ENCODE measurements at places on chromosomes 2 and 18.
A peak's percentile ranks its signal among the peaks of the same experiment; 100 is the strongest.

DNA sequence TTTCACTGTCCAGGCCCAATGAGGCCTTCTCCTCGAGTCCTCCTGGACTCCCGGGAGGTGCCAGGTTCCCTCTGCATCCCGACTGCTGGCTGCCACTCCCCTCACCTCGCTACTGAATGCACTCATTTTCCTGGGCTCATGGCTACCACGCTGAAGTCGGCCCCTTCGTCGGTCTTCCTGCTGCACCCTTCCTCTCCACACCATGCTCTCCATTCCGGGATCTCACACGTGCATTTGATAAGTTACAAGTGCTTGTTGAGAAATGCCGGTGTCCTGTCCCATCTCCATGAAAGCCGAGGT, 334.7 kb upstream of the MYT1L start:
- DNase-seq, result no peak

DNA sequence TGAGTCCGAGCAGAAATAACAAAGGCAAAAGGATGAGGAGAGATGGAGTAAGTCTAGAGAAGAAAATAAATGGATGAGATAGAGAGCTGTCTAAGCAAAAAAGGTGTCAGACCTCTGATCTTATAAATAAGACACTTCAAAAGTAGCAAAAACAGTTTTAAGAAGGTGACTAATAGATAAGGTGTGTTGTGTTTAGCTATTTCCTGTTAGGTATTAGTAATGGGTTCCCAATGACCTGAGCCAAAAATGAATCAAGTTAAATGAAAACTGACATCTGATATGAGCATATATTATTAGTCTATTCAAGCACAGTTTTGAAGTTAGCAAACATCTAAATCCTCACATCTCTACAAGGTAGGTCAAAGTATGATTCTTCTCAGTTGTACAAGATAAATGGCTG, 10.6 kb downstream of the SUPT7L start:
- no peak for DNase-seq

GRCh38 chr18:48623468-48624235, 84.8 kb downstream of the CTIF start:
- no peak for DNase-seq

DNA sequence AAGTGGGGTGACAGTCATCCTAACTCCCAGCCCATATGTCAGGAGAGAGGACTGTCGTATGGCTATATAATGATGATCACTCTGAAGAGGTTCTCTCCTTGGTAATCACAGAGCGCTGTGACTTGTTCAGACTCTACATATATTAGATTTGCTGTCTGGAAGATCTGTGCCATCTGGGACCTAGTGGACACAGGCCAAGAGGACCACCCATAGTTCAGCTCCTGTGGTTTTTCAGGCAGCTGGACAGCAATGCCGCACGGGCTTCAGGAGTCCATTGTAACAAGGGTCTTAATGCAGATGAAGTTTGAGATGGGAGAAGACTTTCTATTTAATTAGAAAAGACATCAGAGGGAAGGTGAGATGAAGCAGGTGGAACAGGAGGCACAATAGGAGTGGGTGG, 40.1 kb upstream of the EPHA4 start:
- no peak for DNase-seq

DNA sequence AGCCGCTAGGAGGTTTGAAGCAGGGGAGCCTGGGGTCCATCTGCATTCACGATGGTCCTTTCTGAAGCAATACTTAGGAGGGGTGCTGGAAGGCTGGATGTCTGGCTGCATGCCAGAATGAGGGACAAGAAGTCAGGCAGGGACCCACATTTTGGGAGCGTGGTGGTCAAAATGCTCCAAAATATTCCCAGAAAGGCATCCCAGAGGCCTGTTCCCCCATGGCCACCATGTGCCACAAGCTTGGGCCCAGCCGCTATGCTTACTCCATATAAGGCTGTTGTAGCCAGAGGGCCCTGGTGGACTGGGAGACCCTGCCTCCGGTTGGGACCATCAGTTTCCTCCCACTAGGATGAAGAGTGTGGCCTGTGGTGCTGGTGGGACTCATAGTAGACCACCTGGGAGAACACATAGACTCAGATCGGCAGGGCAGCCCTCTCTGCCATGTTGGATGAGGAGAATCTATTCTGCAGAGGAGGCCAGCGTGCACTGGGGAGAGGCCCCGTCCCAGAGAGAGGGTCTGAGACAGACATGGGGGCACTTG, 3.6 kb upstream of the PROM2 start:
- peak; percentile 6 for DNase-seq

DNA sequence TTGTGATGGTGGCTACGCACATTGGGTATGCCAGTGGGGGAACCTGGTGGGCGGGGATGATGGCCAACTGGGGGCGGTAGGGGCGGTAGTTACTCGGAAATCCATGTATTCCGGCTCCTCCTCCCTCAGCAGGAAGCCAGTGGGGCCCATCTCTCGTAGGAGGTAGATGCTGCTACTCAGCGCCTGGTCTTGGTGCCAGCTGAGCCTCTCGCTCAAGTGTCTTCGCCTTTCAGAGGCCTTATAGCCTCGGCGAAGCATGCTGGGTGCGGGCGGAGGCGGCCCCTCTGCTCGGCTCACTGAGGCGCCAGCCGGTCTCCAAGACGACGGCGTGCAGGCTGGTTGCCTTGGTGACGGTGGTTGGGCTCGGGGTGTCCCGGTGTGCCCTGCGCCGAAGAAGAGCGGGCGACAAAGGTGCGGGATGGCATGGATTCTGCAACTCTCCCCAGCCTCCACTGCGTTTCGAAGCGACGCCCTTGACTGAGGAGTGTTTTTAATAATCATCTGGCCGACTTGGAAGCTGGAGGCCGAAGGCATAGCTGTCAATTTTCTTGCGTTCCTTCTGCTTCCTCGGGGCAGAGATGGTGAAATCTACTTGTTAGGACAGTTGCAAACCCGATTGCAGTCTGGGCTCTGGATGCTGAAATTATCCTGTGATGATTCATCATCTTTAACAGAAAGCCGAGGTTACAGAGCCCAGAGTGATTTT, at the start of gene ZSWIM2:
TSS of gene ZSWIM2 (minus strand) at position 298 of the 706 bp plus-strand sequence. CDS start at position 258, 40 bp downstream.
- DNase-seq, result no peak

DNA sequence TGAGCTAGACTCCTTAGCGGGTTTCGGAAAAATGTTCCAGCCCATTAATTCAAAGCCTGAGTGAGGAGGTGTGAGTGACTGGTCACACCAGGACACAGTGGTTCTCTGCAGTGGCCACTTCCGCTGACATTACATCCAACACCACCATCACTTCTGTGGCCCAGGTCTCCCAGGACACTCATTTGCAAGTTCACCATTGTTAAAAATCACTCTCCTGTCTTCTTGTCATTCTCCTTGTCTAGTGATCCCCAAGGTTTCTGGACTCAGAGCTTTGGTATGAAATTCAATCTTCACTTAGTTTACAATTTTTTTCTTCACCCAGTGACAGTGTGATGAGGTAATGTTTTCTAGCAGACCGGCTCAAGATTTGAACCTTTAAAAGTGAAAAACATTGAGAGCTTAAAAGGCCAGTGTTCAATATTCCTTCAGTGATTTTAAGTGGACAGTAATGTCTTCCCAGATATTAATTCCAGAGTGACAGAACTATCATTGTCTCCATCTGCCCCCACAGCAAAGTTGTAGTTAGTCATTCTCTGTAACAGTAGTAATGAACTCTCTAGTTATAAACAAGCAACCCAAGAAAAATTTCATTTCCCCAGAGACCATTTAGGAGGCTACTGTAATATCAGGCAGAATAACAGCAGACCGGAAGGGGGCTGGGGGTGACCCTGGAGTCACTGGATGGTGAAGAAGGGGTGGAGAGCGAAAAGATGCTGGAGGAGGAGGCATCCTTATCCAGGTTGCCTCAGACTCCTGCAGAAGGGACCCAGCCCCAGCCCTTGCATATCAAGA, 164.9 kb downstream of the GFPT1 start:
- DNase-seq, result no peak

GRCh38 chr2:158619496-158619895, 162.7 kb downstream of the PKP4 start:
- no peak for DNase-seq

DNA sequence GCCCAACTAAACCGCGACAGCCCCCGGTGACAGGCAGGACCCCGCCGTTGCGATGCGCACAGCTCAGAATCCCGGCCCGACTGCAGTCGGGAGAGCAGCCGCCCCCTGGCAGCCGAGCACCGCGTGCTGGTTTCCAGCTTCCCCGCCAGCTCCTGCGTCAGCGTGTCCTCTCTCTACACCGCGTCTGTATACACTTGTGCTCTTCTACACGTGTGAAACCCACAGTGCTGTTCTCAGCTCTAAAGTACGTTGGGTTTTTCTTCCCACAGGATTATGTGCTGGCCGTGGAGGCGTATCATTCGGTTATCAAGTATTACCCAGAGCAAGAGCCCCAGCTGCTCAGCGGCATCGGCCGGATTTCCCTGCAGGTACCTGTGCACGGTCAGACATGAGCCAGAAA, 54.0 kb downstream of the ADI1 start:
- no peak for DNase-seq

DNA sequence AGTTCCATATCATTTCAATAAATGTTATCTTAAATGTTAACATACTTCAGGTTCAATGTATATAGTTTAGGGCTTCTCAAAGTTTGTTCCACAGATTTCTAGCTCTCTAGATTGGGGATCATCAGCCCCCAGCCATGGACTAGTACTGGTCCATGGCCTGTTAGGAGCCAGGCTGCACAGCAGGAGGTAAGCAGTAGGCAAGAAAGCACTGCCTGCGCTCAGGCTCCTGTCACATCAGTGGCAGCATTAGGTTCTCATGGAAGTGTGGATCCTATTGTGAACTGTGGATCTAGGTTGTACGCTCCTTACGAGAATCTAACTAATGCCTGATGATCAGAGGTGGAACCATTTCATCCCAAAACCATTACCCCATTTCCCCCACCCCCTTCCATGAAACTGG, 531.1 kb downstream of the PARD3B start:
- DNase-seq, result no peak

All from activated naive CD4-positive, alpha-beta T cell treated with anti-CD3 and anti-CD28 coated beads, Interleukin-2, amount 50 U/mL, for 72 hours (primary cell).